ENCODE measurements at places on chromosomes 2 and 18. TPM values are rescaled to one million over a fixed set of nuclear protein-coding genes. Genes with fewer than 3 reads are reported as not detected.

The NYAP2 gene
- polyA plus RNA-seq = 0.07 TPM

The LBH gene
- 12.2 TPM for polyA plus RNA-seq

The RNASEH1 gene
- polyA plus RNA-seq = 16.4 TPM

The RND3 gene
- polyA plus RNA-seq = 20.6 TPM

The AGXT gene
- polyA plus RNA-seq = 0.27 TPM

The APCDD1 gene
- 7.4 TPM for polyA plus RNA-seq

The VWC2L gene
- 0.03 TPM for polyA plus RNA-seq

The MC2R gene
- polyA plus RNA-seq = not detected

All from small intestine (tissue), 16 donors.